ENCODE measurements at places on chromosomes 5 and 9.

DNA sequence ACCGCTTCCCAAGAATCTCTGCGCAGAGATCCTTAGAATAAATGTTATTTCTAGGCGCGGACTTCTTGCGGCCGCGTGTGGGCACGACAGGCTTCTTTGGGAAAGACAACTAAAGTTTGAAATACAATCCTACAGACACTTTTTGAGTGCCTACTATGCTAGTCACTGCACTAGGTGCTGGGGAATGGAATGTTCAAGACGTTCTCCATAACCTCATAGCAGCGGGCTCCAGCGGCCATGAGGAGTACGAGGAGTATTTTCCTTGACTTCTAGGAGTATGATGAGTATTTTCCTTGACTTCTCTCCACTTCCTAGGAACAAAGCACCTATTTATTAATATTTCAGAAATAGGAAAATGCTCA is 636 bp upstream of the PWWP2A start:
- DNase-seq, result no peak

DNA sequence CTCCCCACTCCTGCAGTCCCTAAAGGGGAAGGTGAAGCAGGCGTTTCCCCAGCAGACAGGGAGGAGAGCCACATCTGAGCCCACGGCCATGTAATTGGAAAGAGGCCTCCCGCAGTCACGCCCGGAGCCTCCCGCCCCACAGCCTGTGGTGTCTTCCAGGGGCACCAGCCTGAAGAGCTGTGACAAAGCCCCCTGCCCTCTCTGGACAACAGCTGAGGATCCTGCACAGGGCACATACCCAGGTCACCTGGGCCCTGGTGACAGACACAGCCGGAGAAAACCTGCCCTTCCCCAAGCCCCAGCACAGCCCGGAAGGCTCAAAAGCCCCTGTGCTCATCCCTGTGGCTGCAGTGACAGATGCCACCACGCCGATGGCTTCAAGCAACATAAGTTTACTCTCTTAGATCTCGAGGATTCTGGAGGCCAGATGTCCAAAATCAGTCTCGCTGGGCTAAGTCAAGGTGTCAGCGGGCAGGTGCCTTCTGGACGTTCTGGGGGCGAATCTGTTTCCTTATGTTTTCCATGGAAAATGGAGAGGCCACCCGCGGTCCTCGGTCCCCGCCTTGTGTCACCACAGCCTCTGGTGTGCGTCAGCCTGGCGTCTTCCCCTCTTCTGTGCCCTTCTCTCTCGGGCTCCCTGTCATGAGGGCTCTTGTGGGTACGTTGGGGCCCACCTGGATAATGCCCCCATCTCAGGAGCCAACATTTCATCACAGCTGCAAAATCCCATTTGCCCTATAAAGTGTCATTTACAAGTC is 71.5 kb downstream of the PSMB7 start:
- no peak for DNase-seq

GRCh38 chr9:116986015-116986414 is 298.9 kb downstream of the TRIM32 start:
- no peak for DNase-seq

- peak; percentile 73 for DNase-seq
These were observed 277.2 kb upstream of the NR4A3 start for GRCh38 chr9:99544526-99544925.

DNA sequence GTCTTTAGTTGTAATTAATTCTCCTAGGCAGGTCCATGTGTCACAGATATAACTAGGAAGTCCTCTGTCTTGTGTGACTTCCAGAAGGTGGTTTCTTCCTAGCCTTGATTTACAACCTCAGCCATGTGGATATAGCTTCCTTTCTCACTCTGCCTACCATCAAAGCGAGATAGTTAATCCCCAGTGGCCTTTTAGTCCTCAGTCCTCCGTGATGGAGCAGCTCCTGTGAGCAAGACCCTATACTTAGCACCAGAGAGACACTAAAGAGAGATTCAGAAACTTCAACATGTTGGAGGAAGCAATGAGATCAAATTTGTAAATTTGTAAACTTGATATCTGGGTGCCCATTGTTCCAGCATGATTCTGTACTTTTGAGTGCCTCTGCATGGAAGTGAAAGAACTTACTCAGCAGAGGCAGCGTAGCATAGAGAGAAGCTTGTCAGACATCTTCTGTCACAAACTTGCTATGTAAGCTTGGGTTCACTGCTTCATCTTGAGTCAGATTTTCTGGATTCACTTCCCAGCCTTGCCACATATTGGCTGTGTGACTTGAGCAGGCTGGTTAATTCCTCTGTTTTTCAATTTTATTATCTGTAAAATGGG is 170.2 kb upstream of the NR3C1 start:
- no peak for DNase-seq

GRCh38 chr5:119795768-119796167 is 166.4 kb downstream of the FAM170A start:
- no peak for DNase-seq

DNA sequence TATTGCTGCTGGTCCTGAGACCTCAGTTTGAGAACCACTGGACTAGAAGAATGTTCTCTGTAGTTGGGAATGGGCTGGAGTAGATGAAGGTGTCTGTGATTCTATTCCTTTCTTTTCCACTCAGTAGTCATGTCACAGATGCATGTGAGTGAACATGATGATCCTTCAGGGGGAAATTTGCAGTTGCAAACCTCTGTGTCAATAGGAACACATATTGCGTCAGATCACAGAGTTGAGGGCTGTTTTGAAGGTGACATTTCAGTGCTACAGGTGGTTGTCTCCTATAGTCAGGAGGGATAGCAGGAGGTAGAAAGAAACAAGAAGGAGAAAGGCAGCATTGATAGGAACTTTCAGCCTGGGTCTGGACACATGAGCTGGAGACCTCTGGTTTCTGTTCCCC is 239.3 kb downstream of the ARHGEF28 start:
- no peak for DNase-seq

GRCh38 chr5:82793808-82794419 is 283.3 kb downstream of the TMEM167A start:
- no peak for DNase-seq

GRCh38 chr5:45205403-45205961 is 396.7 kb downstream of the MRPS30 start:
- no peak for DNase-seq

DNA sequence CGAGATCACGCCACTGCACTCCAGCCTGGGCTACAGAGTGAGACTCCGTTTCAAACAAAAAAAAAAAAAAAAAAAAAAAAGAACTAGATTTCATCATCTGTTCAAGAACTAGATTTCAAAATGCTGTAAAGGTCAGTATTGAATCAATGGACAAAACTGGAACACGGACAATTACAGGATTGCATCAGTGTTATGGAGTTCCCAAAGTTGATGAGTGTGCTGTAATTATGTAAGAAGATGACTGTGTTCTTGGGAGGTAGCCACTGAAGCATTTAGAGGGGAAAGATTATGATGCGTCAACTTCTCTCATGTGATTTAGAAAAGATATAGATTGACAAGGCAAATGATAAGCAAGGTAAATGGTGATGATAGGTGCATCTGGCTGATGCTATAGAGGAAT is 6.5 kb downstream of the FAM240B start:
- DNase-seq, result peak; percentile 80
